Omental fat pad (tissue), 4 donors: ENCODE measurements at places on chromosomes 5 and 9. TPM values are rescaled to one million over a fixed set of nuclear protein-coding genes. Genes with fewer than 3 reads are reported as not detected.

Gene DIPK1B
- 12.8 TPM for total RNA-seq

DNA sequence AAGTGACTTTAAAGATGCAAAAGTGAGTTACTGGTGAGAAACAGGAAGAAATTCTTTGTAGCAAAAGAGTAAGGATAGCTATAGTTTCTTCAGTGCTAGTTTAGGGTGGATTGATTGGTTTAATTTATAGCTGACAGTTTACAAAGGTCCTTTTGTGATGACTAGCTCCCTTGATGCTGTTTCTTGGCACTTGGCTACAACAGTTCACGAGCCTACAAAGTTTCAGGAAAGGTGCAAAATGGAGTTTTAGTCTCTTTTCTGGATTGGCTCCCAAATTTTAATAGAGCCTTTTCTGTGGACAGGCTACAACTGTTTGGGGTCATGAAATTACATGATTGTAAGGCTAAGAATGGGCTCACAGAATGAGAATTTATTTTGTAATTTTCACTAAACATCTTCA is 40.9 kb upstream of the BNIP1 start:
- no peak for DNase-seq

- no peak for DNase-seq
Observed at GRCh38 chr5:119397518-119398380, 41.9 kb downstream of the TNFAIP8 start.

DNA sequence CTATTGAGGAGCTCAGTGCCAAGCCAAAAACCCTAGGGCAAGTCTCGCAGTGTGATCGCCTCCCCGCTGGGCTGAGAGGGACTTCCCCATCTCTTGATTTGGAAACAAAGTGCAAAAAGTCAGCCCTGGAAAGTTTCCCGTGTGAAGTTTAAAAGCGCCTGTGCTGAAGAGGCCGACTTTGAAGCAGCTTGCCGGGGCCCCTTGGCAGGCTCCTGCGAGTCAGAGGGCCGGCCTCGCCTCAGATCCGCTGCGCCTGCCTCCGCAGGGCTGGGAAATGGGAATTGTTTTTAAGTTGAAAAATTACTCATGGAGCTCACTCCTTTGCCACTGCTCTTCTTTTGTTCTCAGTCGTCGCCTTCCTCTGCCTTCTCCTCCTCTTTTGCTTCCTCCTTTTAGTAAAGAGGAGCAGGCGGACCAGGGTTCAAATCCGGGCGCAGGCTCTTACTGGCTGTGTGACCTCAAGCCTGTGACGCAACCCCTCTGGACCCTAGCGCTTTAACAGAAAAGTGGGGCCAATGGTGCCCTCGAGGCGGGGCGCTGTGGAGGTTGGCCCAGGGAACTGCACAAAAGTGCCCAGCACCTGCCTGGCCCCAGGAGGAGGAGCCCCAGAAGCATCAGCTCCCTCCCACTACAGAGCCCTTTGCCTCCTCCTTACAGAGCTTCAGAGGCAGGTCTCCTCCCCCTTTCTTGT is 14.7 kb upstream of the LHX2 start:
- DNase-seq, result no peak

GRCh38 chr9:136044971-136045594 is 50.0 kb downstream of the NACC2 start:
- no peak for DNase-seq

GRCh38 chr5:121967187-121967586 is 5.4 kb downstream of the SRFBP1 start:
- DNase-seq, result no peak

DNA sequence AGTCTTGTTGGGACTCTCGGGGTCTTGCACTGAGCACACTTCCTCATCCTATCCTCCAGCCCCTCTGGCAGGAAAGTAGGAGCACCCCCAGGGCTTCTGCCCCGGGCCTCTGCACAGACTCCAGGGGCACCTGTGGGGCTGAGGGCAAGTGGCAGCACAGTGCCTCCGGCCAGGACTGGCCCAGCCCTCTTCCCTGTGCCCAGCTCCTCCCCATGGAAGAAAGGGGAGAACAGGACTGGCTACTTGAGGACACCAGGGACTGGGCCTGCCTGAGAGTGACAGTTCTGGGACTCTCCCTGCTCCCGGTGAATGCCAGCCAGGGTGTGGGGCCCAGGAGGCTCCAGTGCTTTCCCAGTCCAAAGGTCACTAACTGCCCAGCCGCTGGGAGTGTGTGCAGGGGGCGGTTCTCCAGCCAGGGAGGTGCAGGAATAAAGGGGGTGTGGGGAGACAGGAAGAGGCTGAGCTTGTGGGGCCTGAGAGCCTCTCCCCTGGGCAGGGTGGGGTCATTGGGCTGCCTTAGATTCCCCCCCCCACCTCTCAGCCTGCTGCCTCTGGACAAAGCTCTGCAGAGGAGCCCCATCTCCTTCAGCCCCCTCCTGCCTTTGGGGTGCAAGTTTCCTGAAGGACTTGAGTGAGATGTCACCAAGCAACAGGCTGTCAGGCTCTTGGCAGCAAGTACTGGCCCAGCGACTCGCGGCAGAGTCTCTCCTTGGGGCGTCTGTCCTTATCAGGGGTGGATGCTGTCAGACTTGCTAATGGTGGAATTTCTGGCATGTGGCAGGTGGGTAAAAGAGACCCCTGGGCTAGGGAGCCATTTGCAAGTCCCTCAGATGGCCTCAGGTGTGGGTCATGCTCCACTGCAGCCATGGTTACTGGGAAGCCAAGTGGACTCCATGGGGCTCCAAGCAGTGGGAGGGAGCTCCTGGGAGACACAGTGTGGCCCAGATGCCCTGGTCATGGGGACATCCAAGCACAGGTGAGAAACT is 19.1 kb upstream of the JADE2 start:
- no peak for DNase-seq
